ENCODE measurements at places on chromosomes 7 and 10.

GRCh38 chr7:116162992-116163391, 47.3 kb upstream of the TES start:
- DNase-seq, result no peak

- no peak for DNase-seq
Observed at GRCh38 chr7:2800220-2800930, 43.7 kb downstream of the GNA12 start.

DNA sequence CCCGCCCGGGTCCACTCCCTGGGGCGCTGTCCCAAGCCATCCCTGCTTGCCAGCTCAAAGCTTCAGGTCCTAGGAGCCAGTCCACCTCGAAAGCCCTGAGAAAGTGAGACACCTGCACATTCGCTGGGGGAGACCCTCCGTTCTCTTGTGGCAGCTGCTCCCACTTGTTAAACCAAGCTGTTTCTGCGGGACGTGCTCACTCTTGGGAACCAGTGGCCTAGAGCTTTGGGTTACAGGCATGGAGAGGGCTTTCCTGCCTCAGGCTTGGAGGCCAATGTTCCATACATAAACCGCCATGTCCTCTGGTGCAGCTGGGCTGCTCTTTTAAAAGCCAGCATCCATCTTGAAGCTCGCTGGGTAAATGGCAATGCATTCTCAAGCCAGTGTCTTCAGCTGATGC, 19.9 kb upstream of the TTYH3 start:
- DNase-seq, result no peak

DNA sequence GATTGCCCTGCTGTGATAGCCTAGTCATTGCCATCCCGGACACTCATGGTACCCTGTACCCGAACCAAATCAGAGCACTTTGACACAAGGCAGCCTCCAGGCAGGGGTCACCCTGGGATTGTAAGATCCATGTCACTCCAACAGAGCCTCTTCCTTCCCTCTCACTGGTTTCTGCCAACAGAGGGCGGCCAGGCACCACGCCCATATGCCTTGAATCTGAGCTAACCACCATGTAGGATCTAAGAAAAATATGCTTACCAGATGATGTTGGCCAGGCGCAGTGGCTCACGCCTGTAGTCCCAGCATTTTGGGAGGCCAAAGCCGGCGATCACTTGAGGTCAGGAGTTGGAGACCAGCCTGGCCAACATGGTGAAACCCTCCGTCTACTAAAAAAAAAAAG, 389.2 kb upstream of the KLF6 start:
- no peak for DNase-seq

- DNase-seq, result peak; percentile 76
Observed at GRCh38 chr7:138460649-138461607, 869 bp downstream of the TRIM24 start.

GRCh38 chr7:117069379-117069778, 116.1 kb downstream of the ST7 start:
- DNase-seq, result no peak

DNA sequence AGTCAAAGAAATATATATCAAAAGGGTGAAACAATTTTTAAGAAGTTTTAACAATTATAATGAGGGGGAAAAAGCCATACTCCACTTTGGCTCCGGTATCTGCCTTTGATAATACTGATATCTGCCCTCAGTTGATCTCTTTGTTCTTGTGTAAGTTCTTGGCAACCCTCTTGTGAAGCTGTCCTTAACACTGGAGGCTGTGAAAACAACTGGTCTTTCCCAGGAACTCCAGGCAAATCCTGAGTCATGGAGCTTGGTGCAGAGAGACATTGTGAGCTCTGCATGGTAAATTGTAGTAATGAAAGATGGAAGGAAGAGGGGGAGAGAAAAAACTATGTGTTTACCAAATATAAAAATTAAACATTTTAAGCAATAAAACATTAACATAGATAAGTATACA, 11.9 kb upstream of the ERVW-1 start:
- no peak for DNase-seq
